Non-pigmented ciliary epithelial cell (primary cell): ENCODE measurements at places on chromosomes 12 and 14.

DNA sequence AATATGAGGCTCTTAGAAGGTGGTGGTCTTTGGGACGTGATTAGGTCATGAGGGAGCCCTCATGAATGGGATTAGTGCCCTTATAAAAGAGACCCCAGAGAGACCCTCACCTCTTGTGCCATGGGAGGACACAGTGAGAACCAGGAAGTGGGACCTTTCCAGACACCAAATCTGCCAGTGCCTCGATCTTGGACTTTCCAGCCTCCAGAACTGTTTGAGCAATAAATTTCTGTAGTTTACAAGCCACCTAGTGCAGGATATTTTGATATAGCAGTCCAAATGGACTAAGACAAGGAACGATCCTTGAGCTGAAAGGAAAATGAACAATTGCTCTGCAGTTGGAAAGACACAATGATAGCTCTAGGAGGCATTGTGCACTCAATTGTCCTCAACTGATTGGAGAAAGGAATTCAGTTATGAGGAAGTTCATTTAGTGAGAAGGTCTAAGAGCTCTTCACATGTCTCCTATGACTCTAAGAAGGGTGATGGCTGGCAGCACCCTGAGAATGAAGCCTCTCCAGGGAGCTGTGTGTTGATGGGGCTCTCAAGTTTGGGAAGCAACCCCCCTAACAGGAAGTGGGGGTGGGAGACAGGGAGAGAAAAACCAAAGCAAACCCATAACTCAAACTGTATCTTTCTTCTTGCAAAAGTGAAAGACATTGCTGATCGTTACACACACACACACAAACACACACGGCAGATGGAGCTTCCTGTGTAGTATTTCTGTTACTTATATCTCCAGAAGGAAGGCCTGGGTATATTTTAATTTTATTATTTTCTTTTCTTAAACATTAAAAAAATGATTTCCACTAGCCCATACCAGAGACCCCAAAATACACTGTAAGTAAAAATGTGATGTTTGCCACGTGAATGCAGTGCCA, 21.0 kb downstream of the CHST11 start:
- DNase-seq: no peak

GRCh38 chr12:18262514-18262913, 1.2 kb downstream of the PIK3C2G start:
- no peak for DNase-seq

- no peak for DNase-seq
Observed at GRCh38 chr12:50302686-50303085, 19.4 kb upstream of the LIMA1 start.

DNA sequence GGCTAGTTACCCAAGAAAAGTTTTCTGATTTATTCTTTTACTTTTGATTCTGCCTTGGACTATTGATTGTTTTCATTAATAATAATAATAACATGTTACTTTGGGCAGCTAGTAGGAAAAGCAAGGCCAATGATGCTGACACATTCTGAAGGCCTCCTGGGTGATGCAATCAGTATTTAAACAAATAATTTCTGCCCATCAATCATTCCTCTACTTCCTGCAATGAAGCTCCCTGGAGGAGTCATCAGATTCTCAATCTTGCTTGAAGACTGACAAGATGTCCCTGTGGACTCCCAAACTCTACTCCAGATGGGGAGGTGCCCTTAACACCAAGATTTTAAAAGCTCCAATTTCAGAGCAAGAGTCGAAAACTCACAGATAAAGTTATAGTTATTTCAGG, at the start of gene SPX:
SPX (plus strand) TSS at position 244 of the 400 bp plus-strand sequence. CDS start 177 bp downstream, outside the sequence.
- DNase-seq: no peak

DNA sequence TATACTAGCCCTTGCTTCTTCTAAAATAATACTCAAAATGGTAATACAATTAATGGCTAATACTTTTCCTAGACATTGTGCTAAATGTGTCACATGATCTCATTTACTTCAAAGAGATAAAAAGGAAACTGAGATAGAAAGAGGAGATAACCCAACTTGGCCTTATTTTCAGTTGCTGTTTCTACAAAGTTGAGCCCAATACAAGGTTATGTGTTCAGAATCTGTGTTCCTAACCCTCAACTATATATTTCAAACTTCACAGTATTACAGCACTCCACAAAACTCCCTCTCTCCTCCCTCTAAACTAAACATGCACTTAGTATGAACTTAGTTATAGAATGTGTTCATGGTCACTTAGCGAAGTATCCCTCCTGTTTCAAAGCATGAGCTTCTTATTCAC, 277.9 kb downstream of the CCER1 start:
- DNase-seq: no peak

GRCh38 chr12:28699029-28699428, 450.0 kb upstream of the FAR2 start:
- no peak for DNase-seq

GRCh38 chr12:89975574-89975973, 266.9 kb upstream of the ATP2B1 start:
- DNase-seq: no peak
